ENCODE measurements at places on chromosomes 5 and 9.
A peak's percentile ranks its signal among the peaks of the same experiment; 100 is the strongest.

GRCh38 chr9:122364117-122364782 lies 6.6 kb upstream of the PTGS1 start:
- no peak for DNase-seq

- DNase-seq: no peak
Observed at GRCh38 chr5:73297430-73297829, 124.4 kb downstream of the TMEM174 start.

GRCh38 chr5:129249886-129250285 lies 155.3 kb downstream of the ISOC1 start:
- DNase-seq: no peak

- no peak for DNase-seq
Observed at GRCh38 chr5:155649666-155650065, 636.1 kb downstream of the KIF4B start.

DNA sequence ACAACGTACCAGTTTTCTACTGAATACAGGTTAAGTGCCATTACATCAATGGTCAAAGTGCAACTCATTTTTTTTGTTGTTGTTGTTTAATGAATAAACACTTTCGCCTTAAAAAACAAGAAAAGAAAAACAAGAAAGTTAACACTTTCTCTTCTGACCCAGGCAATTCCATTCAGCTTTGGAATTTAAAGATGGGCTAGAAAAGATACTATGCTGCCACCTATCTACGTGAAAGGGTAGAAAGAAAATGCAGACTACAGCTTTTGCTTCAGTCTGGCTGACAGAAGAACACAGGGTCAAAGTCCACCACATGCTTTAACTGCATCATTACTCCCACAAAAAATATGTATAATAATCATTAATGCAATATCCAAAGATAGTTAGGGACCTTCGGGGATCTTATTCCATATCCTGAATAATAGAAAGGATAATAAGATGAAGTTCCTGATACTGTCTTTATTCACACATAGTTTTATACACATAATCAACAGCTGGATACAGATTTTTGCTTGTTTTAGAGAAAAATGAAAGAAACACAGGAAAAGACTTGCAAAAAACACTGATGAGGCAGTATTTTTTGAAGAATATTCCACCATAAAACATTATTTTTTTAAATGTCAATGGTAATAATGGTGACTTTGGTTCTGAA lies 40.4 kb downstream of the ZDHHC21 start:
- DNase-seq: no peak

- DNase-seq: no peak
Observed at GRCh38 chr5:4244306-4244705, 648.7 kb downstream of the IRX1 start.

GRCh38 chr9:36328798-36329411 lies 70.7 kb upstream of the GNE start:
- DNase-seq: peak; percentile 8

DNA sequence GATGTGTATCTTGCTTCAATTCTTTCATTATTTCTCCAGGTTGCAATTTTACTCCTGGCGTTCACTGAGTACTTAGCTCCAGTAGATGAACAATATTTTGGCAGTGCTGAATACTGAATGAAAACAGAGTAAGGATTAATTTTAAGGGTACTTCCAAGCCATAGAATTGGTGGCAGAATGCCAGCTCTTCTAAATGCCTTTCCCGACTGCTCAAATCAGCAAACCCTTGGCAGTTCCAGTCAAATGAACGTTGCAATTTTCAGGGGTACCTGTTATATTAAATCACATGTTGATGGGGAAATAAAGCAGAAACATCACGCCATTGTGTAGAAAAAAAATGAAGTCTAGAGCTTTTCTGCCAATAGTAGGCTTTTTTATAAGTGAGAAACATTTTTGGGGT lies 282.4 kb upstream of the RPS23 start:
- no peak for DNase-seq

- DNase-seq: no peak
Observed at GRCh38 chr5:1401536-1402138, 43.6 kb downstream of the SLC6A3 start.

- DNase-seq: no peak
Observed at GRCh38 chr5:1479581-1480188, 34.4 kb upstream of the SLC6A3 start.

GRCh38 chr5:43305948-43306565 lies 7.2 kb downstream of the HMGCS1 start:
- DNase-seq: no peak

GRCh38 chr5:95142145-95142544 lies 142.7 kb downstream of the MCTP1 start:
- no peak for DNase-seq

DNA sequence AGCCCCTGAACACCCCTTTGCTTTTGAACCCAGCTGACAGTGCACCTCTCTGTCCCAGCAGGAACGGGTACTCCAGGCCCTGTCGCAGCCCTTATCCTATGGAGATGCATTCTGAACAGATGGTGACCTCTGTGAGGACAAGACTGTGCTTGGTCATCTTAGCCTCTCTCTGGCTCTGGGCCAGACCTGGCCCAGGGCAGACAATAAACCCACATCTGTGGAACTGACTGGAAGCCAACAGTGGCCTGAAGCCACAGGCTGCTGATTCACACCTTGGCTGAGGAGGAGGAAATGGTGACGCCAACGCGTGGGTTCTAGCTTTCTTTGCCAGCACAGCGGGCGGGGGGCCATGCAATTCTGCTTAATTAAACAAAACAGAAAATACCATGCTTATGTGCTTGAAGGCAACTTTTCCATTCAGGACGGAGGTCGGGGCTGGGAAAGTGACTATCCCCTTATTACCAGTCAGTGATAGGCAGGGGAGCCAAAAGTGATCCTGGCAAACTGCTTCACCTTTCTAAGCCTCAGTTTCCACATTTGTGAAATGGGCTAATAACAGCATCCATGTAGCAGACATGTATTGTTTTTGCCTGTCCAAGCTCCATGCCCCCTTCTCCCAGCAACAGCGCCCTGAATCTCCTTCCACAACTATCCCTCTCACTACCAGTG lies 10.8 kb downstream of the SH3PXD2B start:
- DNase-seq: peak; percentile 54

GRCh38 chr5:51225789-51226742 lies 157.2 kb upstream of the ISL1 start:
- no peak for DNase-seq

GRCh38 chr5:53100606-53101005 lies 9.0 kb downstream of the MOCS2 start:
- DNase-seq: no peak

DNA sequence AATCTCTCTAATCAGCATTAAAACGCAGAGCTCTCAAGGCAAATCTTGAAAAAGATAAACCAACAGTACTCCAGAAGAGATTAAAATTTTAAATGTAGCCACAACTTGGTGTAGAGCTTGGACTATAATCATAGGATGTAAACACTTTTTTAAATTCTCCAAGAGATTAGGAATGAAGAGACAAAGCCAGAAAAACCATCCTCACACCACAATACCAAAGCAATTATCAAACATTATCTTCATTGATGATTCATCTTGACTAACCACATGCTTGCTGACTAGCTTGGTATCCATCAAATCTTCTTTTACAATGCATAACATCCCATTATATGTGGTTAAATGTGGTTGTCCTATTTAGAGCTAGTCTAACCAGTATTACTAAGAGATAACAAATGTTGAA lies 815.1 kb downstream of the TLE1 start:
- DNase-seq: no peak

GRCh38 chr5:102916109-102916508 lies 161.0 kb downstream of the PAM start:
- no peak for DNase-seq

DNA sequence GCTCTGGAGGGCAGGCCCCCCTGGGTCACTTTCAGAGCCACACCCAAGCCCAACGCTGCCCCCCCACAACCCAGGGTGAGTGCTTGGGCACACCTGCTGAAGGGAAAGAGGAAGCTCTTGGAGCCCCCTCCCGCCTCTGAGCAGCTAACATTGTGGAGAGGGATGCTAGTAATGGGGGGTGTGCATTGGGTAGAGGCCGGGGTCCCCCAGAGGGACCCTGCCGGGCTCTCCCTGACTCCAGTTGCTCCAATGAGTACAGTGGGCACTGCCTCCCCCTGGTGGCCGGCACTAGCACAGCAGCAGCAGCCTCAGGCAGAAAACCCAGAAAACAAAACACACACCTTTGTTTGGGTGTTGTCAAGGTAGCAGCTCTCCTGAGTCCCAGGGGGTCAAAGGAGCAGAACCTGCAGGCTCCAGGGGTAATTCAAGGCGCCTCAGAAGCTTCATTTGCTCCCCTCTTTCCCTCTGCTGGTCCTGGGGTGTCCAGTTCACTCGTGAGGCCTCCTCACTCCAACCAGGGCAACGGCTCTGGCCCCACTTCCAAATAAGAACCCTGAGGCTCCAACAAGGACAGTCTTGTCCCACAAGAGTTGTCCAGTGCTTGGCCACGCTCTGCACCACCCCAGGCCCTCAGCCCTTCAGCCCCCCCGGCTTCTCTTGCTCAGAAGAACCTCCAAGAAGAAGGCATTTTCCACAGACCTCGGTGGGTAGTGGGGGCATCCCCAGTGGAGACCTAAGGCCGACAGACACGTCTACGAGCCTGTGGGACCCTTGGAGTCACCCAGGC lies 16.1 kb downstream of the GBGT1 start:
- no peak for DNase-seq

DNA sequence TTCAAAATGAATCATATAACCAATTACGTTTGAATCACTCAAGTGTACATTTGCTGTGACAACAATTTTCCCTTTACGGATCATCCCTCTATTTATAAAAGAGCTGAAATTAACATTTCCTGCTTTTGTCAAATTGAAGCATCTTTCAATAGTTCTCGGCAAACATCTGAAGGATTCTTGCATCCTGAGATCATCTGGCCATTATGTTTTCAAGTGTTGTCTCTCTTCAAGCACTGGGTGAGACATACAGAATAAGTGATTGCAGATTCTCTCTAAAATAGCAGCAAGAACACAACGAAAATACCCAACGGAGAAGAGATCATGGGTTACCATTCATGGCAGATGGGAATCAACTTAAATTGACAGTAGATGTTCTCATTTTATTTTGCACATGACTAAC lies 283.4 kb upstream of the GRAMD2B start:
- DNase-seq: no peak

GRCh38 chr9:21831841-21832509 lies 29.5 kb downstream of the MTAP start:
- DNase-seq: no peak

DNA sequence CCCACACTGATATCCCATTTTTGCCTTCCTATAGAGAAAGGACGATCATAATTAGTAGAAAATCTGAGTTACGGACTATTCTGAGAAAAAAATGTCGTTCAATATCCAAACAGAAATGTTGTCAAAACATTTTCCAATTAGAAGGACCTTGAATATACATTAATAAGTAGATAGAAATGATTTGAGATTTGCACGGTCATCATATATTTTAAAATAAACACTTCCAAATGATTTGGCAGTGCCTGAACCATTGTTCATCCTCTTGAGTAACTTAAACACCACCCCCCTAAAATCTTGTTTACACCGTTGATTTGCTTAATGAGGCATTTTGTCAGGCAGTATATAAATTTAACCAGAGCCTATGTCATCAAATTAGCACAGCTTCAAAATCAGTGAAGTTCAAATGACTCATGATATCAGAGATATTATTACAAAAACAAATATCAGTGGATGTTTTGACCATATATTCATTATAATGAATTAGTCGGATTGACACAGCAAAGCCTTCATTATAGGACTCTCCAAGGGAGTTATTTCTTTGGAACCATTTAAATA lies 105.0 kb downstream of the ACTL7B start:
- no peak for DNase-seq

DNA sequence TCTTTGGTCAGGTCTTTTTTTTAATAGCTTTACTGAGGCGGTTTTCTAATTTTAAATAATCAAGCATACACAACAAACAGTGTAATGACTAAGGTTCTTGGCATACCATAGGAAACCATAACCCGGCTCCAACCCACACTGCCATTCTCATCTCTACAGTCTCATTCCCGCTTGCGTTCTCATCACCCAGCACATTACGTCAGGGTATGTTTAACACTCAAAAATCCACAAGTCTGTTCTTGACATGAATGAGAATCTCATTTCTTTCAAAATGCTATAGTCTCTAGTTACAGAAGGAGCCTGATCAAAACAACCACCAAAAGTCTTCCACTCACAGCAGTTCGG lies 505 bp downstream of the C5orf34 start:
- DNase-seq: peak; percentile 10

GRCh38 chr9:137590123-137590468 lies 216 bp downstream of the ZMYND19 start:
- DNase-seq: no peak

- DNase-seq: no peak
Observed at GRCh38 chr5:159286420-159287035, 23.4 kb downstream of the UBLCP1 start.

DNA sequence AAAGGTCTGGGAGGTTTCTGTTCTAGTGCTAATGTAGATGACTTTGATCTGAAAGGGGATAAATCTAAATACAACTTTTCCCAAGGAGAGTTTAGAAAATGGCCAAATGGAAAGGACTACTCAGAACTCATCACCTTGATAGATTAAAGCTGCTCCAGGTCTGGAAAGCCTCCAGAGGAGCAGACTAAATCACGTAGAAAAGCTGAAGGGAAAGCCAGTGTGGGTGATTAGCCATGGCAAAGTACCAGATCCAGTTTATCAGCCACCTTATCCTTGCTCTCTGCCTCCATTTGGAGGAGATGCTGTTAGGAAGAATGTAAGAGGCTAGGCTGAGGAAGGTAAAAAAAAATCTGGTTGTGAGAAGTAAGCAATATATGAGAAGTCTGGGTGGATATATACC lies 120.7 kb upstream of the RAI14 start:
- no peak for DNase-seq

DNA sequence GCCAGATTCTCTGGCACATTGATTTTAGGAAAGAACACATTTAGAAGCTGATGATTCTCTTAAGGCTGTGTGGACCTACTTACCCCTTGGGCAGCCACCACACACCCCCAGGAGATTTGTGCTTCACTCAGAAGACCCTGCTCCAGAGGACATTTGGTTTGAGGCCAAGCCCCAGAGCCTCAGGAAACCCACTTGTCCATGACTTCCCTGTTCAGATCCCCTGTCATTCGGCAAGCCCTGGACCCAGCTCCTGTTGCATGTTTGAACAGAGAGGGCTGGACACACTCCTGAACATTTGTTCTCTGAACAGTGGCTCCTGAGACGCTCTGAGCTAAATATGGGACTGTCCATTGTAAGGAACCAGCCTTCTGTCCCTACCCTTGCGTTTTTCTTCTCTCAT lies 82.1 kb downstream of the AMBP start:
- DNase-seq: no peak
